ENCODE measurements at places on chromosomes 6 and 20.

GRCh38 chr20:18388860-18389259 is 78.0 kb downstream of the DZANK1 start:
- DNase-seq = no peak

DNA sequence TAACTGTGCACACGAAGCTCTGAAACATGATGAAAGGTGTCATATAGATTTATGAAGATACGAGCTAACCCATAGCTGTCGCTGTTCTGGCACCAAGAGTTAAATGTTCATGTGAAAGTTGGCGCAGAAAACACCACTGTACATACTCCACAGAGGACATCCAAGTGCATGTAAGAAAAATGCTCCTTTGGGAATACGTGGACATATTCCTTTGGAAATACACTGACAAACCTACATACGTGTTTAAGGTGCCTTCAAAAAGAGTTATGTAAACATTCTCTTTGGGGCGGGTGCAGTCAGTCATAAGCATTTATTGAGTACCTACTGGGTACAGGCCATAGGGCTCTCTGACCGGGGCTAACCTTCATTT is 723 bp upstream of the ARID1B start:
- DNase-seq = peak; percentile 53

DNA sequence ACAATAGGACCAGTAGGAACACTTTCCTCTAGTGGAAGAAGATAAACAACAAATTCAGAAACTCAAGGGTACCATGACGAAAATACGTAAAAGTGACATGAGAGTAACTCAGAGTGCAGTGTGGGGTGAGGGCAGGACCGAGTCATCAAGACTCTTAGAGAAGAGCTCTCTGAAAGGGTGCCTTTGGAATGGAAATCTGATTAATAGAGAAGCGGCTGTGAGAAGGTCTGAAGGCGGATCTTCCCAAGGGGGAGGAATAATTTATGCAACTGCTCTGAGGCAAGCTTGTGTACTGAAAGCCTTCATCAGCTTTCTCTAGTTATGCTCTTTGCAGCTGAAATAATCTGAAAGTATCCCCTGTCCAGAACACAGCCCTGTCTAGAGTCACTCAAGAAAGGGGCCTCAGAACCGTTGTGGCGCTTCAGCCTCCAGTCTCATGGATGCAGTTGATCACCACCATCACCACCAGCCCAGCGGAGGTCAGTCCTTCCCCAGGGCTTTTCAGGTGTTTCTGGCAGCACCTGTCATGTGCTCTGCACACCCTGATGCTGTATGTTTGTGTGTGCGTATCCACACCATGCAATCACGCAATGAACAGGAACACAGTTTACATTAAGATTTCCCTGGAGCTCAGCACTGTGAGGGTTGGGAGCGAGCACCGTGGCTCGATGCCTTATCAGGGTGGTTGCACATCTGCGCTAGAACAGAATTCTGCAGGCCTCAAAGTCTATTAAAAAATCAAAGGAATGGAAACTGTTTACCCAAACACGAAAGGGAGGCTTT is 396.5 kb downstream of the SMOC2 start:
- DNase-seq = no peak

DNA sequence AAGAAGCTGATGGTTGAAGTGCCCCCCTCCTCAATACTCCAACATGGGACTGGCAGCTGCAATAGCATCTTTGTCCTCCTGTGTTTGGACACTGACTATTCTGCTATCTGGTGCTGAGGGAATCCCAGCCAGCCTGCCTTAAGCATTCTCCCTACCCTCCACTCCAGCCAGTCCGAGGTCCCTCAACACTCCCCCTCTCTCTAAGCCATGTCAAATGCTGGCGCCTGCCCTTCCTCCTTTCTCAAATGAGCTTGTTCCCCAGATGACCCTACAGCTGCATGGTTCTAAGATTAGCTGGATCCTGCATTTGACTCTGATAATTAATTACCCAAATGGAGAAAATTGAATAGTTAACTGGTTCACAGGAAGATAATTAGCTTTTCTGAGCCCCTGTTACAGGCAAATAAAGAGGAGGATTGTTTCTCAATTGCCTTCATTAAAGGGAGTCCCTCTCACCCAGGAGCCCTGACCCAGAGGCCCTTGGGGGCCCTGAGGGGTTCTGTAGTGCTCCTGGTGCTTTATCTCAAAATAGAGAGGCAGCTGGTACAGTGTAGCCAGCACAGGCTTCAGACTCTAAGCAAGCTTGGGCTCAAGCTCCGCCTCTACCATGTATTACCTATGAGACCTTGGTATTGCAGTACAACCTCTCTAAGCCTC is 37.9 kb upstream of the CHD6 start:
- DNase-seq = no peak

DNA sequence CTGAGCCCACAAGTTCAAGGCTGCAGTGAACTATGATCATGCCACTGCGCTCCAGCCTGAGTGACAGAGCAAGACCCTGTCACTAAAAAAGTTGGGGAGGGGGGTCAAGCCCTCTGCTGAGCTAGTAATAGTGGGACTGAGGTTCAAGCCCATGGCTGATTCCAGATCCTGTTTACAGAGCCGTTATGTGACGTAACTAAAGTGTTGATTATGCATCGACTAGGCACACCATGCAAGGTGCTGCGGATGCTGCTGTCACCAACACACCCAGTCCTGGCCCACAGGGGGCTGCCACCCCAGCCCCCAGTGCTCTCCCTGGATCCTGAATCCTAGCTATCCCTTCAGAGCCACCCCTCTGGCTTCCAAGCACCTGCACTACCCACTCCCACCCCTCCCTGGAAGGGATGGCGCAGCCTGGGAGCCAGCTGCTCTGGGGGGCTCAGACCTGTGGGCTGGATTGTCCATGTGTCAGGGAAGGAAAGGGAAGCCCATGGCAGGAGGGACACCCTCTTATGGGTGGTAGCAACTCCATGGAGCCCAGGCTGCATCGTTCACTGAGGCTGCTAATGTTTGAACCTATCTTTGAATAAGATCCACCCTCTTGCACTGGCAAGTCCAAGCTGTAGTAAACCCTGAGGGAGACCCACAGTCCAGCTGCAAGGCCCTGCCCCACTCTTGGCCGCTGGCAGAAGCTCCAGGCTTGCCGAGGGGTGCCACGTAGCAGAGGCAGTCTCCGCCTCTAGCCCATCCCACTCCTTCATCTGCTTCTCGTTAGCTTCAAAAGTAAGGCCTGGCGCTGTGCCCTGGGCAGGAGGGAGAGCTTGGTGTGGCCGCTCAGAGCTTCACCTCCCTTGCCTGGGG is 95.0 kb downstream of the SNX5 start:
- no peak for DNase-seq
